Activated B cell treated with CpG ODN at 0.5 μM for 24 hours (primary cell): ENCODE measurements at places on chromosomes 1 and 21.

DNA sequence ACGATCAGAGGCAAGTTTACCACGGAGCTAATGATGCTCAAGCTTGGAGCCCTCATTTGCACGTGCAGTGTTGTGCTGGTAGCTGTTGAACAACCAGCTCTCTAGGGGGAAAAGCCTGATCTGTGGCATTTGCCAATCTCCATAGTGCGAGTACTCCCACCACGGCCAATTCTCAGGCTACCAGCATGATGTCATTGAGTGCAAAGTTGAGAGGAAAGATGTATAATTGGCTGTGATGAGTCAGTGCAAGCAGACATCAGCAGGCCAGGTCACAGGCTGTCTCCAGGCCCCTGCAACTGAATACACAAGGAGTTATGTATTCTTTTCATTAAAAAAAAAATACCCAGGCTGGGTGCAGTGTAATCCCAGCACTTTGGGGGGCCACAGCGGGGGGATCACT is 233.1 kb upstream of the VAMP3 start:
- no peak for DNase-seq

GRCh38 chr1:2911421-2912178 is 109.7 kb upstream of the ACTRT2 start:
- DNase-seq, result no peak

DNA sequence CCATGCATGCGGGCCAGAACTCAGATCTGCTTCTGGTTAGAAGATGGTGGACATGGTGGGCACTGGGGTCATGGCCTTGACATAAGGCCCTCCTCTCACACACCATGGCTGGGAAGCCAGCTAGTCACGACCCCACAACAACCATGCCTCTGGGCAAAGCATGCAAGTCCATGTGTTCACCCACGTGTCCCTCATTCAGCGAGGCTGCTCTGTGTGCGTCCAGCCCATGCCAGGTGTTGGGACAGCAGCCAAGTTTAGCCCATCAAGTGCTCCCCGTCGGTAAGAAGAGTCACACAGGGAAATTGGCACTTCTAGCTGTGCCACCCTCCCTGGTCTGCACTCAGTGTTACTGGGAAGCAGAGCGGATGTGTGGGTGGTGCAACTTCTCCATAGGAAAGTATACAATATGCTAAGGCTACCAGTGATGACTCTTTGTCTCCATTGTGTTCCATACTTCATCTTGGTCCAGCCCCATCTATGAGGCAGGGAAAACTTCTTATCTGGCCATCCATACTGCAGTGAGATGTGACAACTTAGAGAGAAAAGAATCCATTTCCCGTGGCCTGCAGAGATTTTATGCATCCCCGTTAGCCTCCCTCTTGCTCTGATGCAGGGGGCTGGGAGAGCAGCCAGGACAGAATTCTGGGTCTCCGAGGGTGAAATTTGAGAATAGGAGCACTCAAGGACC is 198.0 kb downstream of the GRIK3 start:
- DNase-seq, result no peak

DNA sequence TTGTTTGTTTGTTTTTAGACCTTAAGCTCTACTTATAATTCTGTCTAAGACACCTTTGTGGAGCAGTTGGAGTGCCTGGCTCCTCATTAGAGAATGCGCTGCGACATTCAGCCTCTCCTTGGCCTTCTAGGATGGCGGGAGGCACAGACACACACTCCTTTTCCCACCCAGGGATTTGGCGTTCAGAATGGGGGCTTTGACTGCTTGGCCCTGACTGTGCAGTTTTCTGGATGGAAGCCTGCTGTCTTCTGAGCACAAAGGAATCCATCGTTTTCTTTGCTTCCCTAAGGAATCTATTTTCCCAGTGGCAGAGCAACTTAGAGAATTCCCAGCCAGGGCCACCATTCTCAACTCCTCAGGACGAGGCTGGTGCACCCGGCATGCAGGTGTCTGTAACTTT is 83.6 kb downstream of the GALNT2 start:
- DNase-seq, result no peak

DNA sequence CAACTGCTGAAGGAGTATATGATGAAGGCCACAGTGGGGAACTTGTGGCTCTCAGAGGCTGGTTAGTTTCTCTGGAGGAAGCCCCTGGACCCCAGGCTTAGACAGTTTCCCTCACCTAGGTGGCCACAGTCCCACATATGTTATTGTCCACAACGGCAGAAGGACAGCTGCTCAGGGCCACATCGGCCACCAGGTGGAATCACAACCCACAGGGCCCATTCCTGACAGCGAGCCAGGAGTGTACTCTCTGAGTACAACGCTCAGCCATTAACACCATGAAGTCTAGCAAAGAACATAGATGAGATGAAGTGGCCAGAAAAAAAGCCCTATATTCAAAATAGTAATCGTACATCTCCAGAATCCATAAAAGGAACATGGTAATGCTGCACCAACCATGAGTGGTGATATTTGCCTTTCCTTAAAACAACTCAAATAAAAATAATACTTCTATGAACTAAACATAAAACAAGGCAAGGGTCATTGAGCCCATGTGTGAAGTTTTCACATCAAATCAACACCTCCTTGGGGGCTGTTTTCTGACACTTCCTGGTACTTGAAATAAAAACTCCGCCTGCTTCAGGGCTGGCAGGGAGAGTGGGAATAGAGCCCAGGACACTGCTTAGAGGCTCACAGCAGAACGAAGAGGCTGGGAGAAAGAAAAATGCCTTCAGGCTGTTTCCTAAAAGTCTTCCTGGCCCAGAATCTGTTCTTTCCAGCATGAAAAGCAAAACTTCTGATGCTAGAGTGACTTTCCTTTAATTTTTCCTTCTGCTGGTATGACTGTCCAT is 383.3 kb downstream of the HHAT start:
- DNase-seq, result no peak

DNA sequence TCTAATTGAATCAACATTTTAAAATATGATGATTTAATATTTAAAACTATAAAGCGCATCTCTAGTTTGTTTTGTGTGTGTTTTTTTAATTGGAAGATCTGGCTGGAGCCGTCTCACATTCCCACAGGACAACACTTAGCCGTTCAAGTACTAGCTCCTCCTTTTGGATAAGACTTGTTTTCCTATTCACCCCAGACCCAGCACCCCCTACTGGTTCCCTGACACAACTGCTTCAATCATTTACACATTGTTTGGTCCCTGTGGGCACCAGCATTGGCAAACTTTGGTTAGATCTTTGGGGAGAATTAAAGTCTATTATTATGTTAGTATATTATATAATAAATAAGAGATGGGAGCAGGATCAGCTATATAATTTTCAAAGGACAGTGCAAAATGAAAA is 34.5 kb downstream of the TYW3 start:
- DNase-seq, result no peak

DNA sequence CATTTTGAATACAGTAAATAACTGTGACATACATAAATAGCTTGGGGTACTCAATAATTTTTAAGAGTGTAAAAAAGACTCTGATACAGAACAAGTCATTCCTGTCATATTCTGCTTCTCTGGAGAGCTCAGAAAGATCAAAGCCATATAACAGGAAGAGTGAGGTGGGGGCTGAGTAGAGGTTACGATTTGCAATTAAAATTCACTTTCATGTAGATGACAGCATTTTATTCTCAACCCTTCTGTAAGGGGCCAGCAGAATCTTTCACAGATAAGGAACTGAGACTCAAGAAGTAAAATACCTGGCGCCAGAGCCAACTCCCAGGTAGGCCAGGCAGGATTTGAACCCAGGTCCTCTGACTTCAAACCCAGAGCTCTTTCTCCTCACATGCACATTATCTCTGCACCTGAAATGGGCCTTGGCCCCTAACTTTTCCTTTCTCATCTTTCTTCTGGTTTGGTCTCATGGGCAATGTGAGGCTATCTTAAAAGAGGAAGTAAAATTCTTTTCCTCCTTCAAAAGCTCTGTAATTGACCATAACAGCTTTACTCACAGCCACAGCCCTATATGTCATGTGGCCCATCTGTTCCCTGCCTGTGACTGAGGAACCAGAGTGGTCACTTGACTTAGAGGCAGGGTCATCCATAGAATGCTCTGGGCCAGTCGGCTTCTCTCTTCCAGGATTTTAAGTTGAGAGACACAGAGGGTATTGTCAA is 80.9 kb upstream of the SYT6 start:
- no peak for DNase-seq

GRCh38 chr1:177937931-177938330 is 31.9 kb downstream of the SEC16B start:
- DNase-seq, result no peak

GRCh38 chr21:25813917-25814316 is 79.1 kb downstream of the GABPA start:
- no peak for DNase-seq

DNA sequence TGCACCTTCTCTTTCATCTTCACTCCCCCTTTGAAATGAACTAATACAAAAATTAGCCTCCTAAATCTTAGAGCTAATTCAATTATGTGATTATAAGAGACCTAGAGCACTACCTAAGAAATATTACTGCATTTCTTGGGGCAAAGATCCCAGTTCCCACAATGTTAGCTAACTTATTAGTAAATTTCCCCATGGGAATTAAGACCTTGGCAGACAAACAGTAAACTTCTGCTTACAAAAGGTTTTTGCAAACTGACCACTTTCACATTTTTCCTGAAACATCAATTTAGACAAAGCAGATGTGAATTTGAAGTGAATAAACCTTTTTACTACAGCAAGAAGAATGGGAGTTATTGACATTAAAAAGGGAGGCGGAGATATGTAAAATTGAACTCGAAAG is 34.6 kb upstream of the LHX8 start:
- DNase-seq, result no peak

GRCh38 chr1:183910845-183911244 is 105.9 kb downstream of the RGL1 start:
- no peak for DNase-seq

DNA sequence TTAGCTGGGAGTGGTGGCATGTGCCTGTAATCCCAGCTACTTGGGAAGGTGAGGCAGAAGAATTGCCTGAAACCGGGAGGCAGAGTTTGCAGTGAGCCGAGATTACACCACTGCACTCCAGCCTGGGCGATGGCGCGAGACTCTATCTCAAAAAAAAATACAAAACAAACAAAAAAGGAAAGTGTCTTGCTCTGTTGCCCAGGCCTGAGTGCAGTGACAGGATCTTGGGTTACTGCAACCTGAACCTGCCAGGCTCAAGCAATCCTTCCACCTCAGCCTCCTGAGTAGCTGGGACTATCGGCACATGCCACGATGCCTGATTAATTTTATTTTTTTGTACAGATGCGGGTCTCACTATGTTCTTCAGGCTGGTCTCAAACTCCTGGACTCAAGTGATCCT is 33.3 kb downstream of the DEGS1 start:
- DNase-seq, result no peak

DNA sequence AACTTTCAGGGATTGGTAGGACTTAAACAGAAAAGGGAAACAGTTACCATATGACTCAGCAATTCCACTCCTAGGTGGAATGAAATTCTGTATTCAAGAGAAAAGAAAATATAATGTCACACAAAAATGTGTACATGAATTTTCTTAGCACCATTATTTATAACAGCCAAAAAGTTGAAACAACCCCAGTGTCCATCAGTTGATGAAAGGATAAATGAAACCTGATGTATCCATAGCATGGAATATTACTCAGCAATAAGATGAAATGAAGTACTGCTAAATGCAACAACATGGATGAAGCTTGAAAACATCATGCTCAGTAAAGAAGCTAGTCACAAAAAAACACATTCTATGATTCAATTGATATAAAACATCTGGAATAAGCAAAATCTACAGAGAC is 15.5 kb downstream of the EEIG2 start:
- DNase-seq, result no peak

DNA sequence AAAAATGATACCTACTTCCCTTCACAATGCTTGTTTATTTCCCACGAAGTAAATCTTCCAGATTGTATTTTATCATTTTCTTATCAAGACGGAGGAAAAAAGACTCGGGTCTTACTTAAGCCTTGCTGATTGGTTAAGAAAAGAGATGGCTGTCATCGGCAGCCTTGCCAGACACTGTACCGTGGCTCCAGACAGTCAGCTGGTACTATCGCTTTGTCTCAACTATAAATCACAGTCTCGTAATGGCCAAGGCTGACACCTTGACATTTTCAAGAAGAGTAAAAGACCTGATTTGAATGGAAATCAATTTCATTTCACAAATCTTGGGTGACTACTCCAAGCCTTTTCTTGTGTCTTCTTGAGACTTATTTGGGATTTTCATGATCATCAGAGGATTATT is 868.0 kb downstream of the USP25 start:
- DNase-seq, result no peak
